Stimulated activated CD4-positive, alpha-beta T cell treated with anti-CD3 and anti-CD28 coated beads, Interleukin-1b, Interleukin-23, amount 100 ng/mL, for 1 hour (primary cell): ENCODE measurements at places on chromosomes 16 and 17.

GRCh38 chr16:14475370-14476139 lies 154.5 kb downstream of the PARN start:
- DNase-seq, result no peak

GRCh38 chr17:7413346-7413985 lies 5.8 kb downstream of the NLGN2 start:
- DNase-seq, result no peak

DNA sequence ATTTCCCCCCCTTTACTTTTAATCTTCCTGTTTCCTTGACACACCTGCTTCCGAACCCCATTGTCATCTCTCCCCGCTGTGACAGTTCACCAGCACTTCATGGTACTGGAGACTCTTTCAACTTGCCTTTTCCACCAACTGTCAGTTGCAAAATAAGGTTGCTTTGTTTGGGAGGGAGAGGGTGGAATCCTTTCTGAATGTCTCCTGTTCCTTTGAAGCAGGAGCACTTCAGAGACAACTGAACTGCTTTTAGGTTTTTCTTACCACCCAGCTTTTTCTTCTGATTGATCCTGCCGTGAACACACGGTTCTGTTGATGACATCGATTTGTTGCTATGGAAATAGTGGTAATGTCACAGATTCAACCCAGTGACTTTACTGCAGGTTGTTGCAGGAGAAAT lies 42.0 kb downstream of the RPA1 start:
- no peak for DNase-seq

- DNase-seq, result no peak
Observed at GRCh38 chr16:66720766-66721165, 24.2 kb upstream of the CMTM4 start.

- DNase-seq, result no peak
Observed at GRCh38 chr16:52535076-52535475, 11.9 kb downstream of the TOX3 start.

GRCh38 chr17:20008242-20009051 lies 712 bp upstream of the SPECC1 start:
- no peak for DNase-seq

DNA sequence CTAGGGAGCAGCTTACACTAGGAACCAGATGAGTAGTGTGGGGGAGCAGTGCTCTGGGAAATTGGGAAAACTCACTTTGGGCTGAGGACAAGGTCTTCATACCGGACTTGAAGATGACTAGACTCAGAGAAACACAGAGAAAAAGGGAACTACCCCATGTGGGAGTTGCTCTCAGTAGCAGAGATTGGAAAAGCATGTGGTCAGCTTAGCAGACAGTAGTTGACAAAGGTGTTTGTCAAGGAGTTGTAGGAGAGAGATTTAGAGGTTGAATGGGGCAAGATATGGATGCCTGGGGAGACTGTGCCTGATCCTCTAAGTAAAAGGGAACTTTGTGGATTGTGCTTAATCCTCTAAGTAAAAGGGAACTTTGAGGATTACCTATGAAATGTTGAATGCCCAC lies 194.5 kb upstream of the COX10 start:
- DNase-seq, result no peak

DNA sequence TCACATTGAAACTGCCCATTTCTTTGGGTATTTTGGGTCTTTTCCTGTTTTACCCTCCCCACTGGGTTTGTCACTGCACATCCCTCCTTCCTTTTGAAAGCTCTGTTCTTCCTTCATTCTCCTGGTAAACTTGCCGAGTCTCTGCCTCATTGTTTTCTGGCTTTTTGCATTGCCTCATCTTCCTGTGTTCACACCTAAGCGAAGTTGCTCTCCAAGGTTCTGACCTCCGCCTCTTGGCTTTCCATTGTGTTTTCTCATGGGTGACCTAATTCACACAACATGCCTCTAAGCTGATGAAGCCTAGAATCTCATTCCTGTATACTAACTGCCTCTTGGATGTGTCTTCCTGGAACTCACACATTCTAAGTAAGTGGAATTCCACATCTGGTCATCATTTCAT lies 1096.1 kb upstream of the EEF2KMT start:
- no peak for DNase-seq

- DNase-seq, result no peak
Observed at GRCh38 chr17:10787306-10788045, 16.4 kb downstream of the TMEM238L start.

GRCh38 chr16:68275611-68276191 lies 11.4 kb downstream of the SLC7A6 start:
- DNase-seq, result no peak

- no peak for DNase-seq
Observed at GRCh38 chr17:37698132-37698910, 46.5 kb downstream of the HNF1B start.

GRCh38 chr17:76432712-76433336 lies 20.1 kb downstream of the UBE2O start:
- no peak for DNase-seq

- DNase-seq, result no peak
Observed at GRCh38 chr17:39082482-39082881, 69.0 kb downstream of the PLXDC1 start.

DNA sequence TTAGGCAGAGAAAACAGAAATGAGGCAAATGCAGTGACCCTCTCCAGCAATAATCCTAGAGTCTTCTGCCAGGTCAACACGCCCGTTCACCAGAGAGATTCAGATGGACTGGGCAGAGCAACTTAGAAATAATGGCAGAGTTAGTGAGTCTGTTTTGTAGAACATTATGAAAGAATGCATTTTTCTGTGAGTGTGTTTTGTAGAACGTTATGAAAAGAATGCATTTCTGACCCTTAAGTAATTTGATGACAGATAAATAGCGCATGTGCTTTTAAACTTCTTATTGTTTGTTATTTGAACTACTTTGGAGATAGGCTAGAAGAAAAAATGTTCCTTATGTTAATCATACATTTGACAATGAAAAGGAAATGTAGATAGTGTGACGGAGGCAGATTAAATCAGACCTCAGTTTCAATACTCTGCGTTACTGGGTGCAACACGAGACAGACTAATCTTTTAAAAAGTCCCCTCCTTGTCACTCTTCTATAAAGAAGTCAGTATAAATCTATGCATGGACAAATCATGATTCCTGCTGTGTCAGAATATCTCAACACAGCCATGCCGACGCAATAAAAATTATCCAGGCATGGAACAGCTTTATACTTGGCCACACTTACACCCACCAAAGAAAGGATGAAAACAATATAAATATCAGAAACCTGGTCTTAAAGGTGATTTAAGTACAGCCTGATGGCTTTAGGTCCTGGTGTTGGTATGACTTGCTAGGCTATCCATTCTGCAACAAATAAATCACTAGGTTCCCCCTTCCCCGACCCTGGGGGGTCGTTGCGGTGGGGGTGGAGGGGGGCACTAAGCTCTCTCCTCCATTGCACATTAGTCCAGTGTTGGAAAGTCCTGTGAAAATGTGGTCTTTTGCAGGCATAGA lies 47.8 kb downstream of the MARCHF10 start:
- no peak for DNase-seq

DNA sequence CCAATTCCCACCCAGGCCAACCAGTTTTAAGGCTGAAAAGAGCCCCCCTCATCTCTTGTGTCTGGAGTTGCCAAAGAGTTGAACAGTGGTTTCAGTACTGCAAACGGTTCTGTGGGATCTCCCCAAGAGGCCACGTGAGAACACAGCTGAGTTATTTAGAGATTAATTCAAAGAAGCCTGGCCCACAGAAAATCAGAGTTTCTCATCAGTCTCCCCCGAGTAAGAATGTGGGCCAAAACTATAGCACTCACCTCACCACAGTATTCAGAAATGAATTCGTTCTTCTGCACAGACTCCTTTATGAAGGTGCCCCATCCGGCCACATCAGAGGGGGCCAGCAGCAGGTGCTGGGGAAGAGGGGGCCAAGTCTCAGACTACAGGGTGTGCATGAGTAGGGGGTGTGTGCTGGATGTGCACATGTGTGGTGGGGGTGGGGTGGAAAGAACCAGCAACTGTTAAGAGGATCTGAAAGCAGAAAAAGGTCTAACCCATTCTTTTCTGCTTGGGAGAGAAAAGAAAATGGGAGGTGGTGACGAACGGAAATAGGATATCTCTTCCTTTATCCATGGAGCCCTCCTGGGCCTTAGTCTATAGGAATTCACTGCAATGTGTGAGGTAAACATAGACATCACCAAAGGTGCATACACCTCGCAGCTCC lies 22.6 kb downstream of the CNTNAP1 start:
- DNase-seq, result no peak

DNA sequence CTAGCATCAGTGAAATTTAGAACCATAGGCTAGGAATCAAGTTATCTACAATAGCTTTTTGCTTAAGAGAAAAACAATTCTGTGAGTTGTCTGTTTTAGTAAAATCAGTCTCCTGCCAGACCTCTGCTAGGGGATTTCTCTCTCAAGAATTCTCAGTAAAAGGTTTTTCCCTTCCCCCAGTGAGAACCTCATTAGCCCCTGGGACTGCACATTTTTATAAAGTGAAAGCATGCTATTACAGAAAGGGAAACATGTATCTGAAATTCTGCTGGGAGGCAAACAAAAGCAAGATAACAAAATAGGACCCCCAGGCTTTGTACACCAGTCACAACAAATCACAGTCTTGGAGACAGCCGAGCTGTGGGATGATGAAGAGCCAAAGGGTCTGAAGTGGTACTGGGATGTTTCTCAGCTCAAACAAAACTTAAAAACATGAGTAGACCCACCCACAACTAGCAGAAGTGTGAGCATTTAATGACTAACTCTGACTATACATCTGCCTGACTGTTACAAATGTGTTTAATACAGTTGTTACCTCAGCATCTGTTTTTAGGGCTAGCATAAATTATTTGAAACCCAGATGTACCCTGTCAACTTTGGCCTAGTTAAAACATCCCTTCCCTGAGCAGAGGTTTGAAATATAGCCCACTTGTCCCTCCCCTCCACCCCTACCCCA lies 20.0 kb upstream of the GLG1 start:
- DNase-seq, result no peak

GRCh38 chr17:82820278-82821251 lies 19.3 kb downstream of the ZNF750 start:
- DNase-seq, result no peak

GRCh38 chr16:57284209-57284951 lies at the start of gene PLLP:
Gene PLLP (minus strand): TSS chr16:57284672. CDS start chr16:57284540, 132 bp downstream.
- DNase-seq, result peak; percentile 48

- no peak for DNase-seq
Observed at GRCh38 chr17:45104029-45104428, 28.3 kb downstream of the PLCD3 start.

DNA sequence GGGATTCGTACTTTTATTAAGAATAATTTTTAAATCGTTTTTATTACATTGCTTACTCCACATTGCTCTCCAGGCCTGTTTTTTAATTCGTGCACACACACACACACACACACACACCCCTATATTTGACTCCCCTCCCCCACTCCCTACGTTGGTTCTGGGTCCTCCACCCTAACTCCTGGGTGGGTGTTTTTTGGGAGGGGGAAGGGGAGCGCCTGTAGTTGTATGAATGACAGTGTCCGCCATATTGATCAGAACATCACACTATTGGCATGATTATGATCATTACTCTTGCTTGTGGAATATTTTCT lies 1.3 kb downstream of the GNAO1 start:
- no peak for DNase-seq

DNA sequence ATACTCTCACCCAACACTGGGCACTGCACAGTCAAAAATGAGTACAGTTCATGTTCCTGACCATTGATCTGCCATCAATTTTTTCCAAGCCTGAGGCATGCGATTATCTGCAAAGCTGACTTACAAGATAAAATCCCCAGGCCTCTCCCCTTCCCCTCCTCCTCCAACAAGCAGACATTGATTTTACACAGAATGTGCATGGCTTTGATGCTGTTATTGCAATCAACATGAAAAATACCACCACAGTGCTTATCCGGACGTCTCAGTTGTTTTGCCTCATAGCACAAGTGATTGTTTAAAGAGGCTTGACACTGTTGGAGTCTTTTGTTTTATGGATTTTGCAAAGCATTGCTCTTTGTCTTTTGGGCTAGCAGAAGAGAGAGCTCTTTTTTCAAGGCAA lies 163.8 kb downstream of the TOX3 start:
- DNase-seq, result no peak

GRCh38 chr16:28839004-28839639 lies 7.0 kb downstream of the TUFM start:
- no peak for DNase-seq

- DNase-seq, result no peak
Observed at GRCh38 chr16:68255712-68256111, 8.6 kb upstream of the SLC7A6 start.

- no peak for DNase-seq
Observed at GRCh38 chr17:82330322-82331239, 3.0 kb downstream of the SECTM1 start.

GRCh38 chr16:87780385-87780989 lies 14.7 kb upstream of the KLHDC4 start:
- DNase-seq, result no peak

DNA sequence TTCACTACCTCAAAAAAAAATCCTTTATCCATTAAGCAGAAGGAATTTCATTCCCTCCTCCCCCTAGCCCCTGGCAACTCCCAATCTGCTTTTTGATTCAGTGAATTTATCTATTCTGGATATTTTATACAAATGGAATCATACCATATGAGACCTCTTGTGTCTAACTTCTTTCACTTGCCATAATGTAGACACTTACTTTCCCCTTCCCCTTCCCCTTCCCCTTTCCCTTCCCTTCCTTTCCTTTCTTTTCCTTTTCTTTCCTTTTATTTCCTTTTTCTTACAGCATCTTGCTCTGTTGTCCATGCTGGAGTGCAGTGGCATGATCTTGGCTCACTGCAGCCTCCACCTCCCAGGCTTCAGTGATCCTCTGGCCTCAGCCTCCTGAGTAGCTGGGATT lies 50.5 kb downstream of the PSMD12 start:
- DNase-seq, result no peak

GRCh38 chr17:3978421-3979289 lies 14.4 kb upstream of the ATP2A3 start:
- no peak for DNase-seq

- DNase-seq, result no peak
Observed at GRCh38 chr16:81739503-81739902, 39.6 kb upstream of the PLCG2 start.

DNA sequence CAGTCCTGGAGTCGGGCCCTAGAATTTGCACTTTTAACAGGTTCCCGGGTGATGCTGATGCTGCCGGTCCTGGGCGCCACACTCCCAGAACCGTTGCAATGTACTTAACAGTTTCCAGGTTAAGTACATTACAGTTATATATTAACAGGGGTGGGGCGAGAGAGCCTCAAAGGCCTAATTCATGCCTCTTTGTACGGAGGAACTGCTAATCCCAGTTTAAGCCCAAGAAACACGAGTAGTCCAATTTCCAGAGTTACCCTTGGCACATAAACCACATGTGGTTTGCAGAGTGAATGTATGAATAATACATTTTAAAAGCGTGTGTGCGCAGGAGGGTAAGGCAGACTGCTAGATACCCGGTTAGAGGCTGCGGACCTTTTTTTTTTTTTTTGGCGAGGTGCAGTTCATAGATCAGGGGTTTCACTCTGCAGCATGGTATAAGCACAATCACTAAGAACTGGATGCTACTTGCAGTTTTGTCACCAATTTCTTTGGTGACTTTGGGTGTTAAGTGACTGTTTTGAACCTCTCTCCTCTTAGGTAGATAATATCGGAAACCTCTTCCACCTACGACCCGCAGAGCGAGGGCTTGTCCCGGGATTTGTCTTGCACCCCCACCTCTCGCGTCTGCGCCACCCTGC lies 713 bp downstream of the COX11 start:
- no peak for DNase-seq

GRCh38 chr16:5010576-5011329 lies 23.0 kb downstream of the NAGPA start:
- no peak for DNase-seq

- no peak for DNase-seq
Observed at GRCh38 chr17:60526726-60527125, 684 bp upstream of the APPBP2 start.

GRCh38 chr16:15996432-15997109 lies 47.2 kb downstream of the ABCC1 start:
- DNase-seq, result no peak
